ENCODE measurements at places on chromosomes 5 and 9.

DNA sequence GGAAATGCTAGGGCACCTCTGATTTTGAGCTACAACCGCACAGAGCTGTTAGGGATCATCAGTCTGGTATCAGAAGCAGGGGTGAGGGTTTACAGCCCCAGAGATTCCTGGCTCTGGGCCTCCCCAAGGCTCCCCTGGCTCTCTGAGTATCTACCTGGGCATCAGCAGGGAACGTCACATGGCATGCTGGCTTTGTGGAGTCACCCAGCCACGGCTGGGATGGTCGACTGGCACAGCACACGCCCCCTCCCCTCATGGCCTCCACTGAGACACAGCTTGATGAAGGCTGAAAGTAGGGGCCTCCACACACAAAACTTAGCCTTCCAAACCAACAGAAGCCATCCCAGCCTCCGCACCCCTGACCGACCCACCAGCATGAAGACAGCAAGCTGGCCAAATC, 16.7 kb downstream of the ATPSCKMT start:
- DNase-seq = no peak

GRCh38 chr5:11050596-11051304, 289.7 kb upstream of the DAP start:
- DNase-seq = peak; percentile 5

DNA sequence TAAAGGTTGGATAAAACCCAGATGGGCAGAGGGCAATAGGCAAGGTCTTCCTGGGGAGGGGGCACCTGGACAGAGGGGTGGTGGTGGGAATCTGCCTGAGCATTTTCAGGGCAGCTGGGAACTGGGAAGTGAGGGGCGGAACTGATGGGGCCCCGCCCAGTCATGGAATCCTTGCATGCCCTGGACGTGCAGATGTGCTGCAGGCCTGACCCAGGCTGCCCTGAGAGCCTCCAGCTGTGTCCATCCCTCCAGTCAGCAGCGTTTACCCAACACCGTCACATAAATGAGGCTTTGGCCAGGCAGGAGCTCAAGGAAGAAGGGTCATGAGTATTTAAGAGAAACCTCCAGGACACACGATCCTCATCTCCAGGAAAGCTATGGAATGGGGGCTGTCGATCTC, 70.3 kb downstream of the DAB2IP start:
- no peak for DNase-seq

- DNase-seq = no peak
Observed at GRCh38 chr5:3615217-3615616, 19.6 kb downstream of the IRX1 start.

- peak; percentile 27 for DNase-seq
Observed at GRCh38 chr5:35902046-35902672, 36.3 kb downstream of the CAPSL start.

DNA sequence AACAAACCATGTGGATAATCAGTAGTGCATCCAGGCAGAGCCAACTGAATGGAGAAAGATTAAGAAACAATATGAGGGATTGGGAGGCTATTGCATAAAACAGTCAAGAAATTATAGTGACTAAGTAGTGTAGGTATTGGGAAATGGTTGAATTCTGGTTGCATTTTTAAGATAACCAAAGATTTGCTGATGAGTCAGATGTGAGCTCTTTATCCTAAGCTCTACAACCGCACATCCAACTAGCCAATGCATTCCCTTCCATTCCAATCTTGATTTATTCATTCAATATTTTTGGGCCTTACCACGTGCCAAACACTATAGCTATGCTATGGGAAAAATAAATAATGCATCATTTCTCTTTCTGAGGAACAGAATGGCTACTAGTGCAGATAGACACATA, 524.5 kb upstream of the RGMB start:
- DNase-seq = no peak

GRCh38 chr5:136195971-136196820, 3.2 kb upstream of the SMIM32 start:
- DNase-seq = no peak

DNA sequence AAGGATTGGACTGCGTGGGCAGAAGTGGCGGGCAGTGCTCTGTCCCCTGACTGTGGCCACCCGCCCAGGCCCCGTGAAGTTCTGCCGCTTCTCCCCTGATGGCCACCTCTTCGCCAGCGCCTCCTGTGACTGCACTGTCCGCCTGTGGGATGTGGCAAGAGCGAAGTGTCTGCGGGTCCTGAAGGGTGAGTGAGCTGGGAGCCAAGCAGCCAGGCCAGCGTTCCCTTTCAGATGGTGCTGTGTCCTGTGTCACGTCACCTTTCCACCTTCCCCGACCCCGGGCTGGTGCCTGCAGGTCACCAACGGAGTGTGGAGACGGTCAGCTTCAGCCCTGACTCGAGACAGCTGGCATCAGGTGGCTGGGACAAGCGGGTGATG, 2.3 kb downstream of the WDR38 start:
- no peak for DNase-seq

DNA sequence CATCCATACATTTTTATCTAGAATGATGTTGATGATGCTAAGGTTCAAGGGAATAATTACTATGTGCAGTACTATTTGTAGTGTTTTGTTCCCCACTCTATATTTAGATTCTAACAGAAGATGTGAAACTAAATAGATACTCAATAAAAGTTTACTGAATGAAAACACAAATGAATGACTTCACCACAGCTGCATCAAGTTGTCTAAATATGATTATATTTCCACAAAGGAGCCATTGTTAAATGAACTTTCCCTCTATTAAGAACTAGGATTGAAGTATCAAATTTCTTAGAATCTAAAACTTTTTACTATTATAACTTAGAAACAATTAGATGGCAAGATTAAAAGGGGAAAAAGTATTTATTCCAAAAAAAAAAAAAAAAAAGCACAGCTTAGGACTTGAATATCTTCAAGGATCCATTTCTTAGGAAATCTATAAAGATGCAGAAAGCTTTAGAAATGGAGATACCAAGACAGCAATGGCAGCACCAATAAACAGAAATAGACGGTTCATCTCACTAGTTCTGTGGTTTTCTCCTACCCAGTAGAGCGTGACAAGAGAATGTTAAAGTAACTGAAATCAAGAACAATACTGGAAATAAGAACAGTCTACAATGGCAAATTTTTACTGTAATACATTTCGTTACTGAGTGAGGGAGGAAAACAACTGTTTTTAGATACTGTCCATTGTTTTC, 347.6 kb downstream of the EBF1 start:
- DNase-seq = peak; percentile 68

DNA sequence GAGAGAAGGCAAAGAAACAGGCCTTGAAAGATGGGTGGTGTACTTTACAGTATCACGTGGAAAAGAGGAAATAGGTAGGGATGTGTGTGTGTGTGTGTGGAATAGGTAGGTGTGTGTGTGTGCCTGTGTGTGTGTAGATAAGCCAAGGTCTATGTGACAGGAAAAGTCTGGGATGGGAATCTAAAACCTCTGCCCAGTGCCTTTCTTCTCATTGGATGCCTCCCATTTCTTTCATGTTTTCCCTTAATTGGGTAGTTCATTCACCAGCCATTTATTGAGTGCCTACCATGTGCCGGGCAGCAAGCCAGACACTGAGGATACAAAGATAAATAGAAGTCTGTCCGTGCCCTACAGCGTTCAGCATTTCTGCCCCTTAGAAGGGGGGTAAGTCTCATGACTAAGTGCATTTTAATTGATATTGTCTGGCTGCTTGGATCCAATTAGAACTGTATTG, 1.0 kb downstream of the URM1 start:
- DNase-seq = peak; percentile 97

DNA sequence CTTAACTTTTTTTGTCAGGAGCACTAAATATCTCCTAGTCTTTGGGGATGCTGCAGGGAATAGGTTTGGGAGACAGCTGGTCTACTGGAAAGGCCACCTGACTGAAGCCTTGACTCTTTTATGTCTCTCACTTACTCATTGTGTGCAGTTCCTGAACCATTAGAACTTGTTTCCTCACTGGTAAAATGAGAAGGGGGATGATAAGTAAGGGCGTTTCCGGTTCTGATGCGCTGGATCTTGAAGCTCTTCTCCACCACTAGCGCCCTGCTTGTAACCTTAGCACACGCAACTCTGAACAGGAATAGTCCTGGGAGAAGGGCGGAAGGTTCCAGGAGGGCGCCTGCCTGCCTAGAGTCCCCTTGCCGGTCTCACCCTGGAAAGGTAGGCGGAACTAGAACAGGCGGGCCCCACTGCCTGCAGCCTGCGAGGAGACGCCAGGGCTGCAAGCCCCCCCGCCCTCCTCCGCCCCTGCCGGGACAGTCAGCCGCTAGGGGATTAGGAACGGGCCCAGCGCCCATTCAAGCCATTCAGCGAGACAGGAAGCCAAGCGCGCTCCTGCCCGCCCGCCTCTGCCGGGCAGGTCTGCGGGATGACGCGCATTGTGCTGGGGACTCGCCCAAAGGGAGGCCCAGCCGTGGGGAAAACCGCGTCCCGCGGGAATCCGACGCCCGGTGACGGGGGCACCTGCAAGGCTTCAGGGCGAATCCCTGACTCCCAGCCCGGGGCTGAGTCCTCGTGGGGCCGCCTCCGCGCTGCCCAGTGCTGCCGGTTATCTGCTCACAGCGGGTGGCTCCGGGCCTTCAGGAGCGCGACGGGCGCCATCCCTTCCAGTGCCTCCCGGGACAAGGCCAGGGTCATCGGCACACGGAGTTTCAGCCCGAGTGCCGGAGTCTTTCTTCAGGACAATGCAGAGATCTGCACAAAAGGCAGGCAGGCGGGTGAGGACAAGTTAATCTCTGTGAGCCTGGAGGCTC, 44.0 kb upstream of the XPA start:
- DNase-seq = no peak

GRCh38 chr5:11306365-11306764, 545.3 kb upstream of the DAP start:
- no peak for DNase-seq

DNA sequence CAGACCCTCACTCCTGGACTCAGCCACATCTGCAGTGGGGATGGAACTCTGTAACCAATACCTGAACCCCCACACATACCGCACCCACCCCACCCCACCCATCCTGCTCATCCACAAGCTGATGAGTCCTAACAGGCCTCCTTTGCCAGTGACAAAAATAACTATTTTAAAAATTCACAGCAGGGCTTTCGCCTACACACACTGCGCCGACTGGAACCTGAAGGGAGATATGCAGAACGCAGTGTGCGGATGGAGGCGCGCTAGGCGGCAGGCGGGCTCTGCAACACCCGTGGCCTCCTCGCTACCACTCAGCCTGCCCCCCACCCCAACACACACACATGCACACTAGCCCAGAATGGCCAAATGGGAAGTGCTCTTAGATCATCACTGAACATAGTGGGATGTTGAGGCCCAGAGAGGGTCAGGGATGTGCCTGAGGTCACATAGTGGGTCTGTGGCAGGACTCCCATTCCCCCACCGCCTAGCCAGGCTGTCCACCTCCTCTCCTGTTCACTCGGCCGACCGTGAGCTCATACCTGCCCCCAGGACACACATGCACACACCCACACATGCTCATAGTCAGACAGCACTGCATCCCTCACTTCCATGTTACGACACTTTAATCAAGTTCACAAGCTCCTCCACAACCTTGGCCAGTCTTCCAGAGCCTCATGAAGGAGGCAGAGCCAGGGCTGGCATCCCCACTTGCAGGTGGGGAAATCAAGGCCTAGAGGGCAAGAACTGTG, 6.3 kb upstream of the CAMK2A start:
- DNase-seq = no peak

DNA sequence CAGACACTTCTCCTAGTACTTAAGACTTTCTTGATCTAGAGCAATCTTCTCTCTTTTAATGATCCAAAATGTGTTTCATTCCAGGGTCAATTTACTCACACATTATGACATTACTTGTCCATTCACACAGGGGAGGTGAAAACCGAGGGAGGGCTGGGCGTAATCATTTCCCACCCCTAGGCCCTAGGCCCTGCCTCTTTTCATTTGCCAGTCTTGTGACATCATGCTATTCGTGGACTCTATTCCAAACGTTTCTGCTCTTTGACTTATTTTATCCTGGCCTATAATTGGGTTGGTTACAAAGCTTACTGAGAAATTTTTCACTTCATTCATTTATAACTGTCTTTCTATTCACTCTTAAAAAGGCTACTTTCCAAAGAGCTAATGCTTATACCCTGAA, 2.4 kb downstream of the DCAF12 start:
- no peak for DNase-seq

- no peak for DNase-seq
Observed at GRCh38 chr5:150114102-150114641, 27.8 kb upstream of the CSF1R start.

- DNase-seq = no peak
Observed at GRCh38 chr5:37787742-37788141, 52.1 kb downstream of the GDNF start.

GRCh38 chr5:61409568-61409967, 77.5 kb downstream of the ZSWIM6 start:
- no peak for DNase-seq

- DNase-seq = no peak
Observed at GRCh38 chr5:176822041-176822792, 11.9 kb downstream of the UNC5A start.

DNA sequence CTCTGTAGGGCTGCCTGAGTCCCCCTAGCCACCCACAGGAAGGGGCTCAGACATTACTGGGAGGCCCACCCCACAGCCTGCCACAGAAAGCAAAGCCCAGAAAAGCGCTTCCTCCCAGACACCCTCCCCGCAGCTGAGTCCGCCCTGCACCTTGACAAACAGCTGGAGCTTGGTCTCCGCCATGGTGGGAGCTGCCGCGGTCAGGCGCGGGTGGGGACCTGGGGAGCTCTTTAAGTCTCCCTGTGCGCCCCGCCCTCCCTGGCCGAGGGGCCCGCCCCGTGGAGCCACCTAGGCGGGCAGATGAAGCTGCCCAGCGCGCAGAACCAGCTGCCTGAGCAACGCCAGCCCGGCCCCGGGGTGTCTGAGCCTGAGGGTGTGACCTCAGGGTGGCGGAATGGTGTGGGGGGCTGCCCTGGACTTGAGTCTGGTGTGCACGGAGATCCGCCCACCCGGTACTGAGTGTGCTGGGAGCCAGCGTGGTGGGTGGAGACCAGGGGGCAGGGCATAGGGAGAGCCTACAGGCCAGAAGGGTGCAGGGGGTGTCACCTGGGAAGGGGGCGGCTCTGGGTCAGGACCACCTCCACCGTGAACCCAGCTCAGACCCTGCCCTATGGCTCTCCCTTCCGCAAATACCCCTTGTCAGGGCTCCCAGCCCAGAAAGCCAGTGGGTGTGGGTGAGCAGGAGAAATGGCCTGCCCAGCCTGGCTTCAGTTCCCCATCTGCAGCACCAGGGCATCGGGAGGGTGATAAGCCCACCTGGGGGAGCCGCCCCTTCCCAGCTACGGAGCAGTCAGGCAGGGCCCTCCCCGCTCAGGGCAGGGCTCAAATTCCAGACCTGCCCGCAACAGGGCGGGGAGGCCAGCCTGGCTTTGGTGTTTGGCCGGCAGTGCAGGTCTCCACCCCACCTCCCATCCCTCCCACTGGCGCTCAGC, at the start of gene CLIC3:
TSS of gene CLIC3 (minus strand) at position 208 of the 932 bp plus-strand sequence. CDS start at position 183, 25 bp downstream.
- no peak for DNase-seq

- DNase-seq = no peak
Observed at GRCh38 chr5:17269201-17269600, 51.8 kb downstream of the BASP1 start.

DNA sequence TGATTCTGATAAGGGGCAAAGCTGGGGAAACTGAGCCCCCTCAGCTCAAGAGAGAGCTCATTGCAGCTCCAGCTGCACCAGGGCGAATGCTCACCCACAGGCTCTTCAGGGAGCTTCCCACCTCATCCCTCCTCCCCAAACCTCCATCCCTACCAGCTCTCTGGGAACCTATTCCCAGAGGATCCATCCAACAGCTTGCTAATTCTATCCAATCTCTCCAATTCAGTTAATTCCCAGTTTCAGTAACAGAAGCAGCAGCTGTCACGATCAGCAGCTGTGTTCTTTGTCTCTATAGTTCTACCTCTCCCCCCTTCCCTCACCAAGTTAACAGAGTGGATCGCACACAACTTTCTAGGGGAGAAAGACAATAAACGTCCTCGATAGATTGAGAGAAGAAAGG, 135.5 kb upstream of the EFNA5 start:
- DNase-seq = no peak

- DNase-seq = no peak
Observed at GRCh38 chr9:109441296-109441695, 56.8 kb downstream of the PTPN3 start.
